Stimulated activated CD8-positive, alpha-beta memory T cell treated with anti-CD3 and anti-CD28 coated beads, Interleukin-7, amount 100 ng/mL, for 1 hour (primary cell): ENCODE measurements at places on chromosomes 6 and 20.
A peak's percentile ranks its signal among the peaks of the same experiment; 100 is the strongest.

- DNase-seq, result no peak
Observed at GRCh38 chr6:9890893-9891292, 524.0 kb downstream of the TFAP2A start.

DNA sequence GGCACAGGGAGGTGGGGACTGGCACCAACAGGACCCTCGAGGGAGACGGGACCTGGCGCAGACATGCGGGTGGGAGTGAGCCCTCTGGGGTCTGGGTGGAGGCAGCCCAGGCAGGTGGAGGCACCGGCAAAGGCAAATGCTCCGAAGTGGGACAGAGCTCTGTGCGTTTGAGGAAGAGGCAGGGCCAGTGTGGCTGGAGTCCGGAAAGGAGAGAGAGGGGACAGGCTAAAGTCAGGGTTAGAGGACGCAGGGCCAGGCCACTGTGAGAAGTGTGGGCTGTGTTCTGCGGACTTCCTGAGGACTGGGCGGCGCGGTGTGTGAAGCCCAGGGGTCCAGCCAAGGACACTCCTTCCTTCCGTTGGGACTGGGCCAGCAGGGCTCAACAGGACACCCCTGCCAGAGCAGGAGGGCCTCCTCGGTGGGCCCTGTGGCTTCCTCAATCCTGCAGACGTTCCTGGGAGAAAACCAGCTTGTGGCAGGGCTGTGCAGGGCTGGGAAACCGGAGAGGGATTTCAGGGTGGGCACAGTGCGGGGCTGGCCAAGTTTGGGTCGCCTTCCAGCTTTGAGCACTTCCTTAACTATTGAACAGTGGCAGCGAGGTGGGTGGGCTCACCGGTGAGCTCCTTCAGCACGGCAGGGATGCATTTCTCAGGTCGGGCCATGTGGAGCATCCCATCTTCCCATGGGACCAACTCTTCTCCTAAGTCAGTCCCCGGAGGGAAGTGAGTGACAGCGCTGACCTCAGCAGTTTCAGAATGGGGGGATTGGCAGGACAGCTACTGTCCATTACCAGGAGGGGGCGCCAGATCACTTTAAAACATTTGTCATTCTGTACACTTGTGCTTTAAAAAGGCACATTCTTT, 22.5 kb downstream of the MOCS3 start:
- DNase-seq, result peak; percentile 43

DNA sequence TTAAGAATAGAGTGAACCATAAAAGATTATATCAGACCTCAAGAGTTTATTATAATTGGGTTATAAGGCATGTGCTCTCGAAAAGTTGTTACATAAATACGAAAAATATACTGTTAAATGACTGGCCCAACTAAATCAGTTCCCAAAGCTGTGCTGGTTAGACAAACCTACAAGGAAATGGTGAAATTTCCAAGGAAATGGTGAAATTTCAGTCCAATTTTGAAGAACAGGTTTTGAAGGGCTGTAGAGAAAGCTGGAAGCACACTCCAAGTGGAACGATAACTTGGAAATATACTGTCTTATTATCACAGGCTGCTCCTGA, 400 bp upstream of the TRMT11 start:
- no peak for DNase-seq

DNA sequence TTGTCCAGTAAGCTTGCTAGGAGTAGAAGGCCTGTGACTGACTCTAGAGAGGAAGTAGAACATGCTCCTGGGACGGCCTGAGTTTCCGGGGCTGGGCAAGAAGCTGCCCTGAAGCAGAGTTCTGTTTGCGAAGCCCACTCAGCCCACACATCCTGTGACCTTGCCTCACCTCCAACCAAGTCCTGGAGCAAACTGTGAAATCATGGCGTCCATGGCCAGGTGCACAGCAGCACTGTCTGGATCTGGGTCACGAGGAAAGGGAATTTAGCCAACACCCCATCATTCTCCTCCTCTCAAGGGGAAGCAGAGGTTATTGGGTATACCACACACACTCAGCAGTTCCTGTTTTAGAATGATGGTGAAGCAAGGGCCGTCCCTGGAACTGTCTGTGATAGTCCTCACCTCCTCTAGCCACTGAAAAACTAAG, 87.5 kb downstream of the CRYBG1 start:
- DNase-seq, result no peak

DNA sequence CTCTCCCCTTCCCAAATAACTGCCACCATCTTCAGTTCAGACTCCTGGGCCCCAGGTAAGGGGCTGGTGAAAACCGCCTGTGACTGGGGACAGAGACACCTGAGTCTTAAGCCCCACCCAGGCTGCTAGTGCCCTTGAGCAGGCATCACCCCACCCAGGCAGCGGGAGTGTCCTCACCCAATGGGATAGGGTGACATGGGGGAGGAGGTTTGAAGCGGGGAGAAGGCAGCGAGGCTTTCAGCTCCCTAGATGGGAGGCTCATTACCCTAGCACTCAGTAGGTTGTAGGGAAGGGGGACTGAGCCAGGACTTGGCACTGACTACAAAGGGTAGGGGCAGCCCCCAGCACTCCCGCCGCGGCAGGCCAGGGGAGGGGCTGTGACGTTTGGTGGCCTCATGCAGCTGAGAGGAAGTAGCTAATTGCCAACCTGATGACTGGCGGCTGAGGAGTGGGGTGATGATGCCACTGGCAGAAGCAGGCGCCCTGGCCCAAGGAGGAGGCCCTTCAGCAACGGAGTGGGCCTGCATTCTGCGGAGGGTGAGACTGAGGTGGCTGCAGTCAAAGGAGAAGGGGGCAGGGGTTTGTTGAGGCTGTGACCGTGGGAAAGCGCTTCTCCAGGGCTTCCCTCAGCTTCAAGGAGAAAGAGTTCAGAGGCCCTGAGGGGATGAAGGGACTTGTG, 126.9 kb downstream of the MRPL14 start:
- DNase-seq, result no peak
